Kidney epithelial cell (primary cell): ENCODE measurements at places on chromosomes 3 and 15.

- peak; percentile 29 for DNase-seq
Measured at GRCh38 chr3:150365132-150365604, 42.9 kb upstream of the TSC22D2 start.

GRCh38 chr3:143935678-143936077 lies 35.9 kb upstream of the DIPK2A start:
- no peak for DNase-seq

DNA sequence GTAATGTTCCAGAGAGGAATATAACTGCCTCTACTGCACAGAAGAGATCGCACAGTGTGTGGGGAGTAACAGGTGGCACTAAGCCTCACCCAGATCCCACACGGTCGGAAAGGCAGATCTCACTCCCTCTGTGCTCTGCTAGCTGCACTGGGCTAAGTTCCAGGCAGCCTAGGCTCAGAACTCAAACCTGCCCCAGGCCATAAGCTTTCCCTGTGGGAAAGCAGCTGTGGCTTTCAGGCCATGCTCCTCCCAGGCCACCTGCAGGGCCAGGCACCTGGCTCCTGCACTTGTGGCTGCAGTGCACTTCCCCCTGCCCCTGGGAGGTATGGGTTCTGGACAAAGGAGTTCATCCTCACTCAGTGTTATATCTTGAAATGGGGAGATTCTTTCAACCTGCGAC lies 27.5 kb downstream of the PCCB start:
- no peak for DNase-seq

- DNase-seq: no peak
Measured at GRCh38 chr3:66312039-66312438, 91.2 kb downstream of the SLC25A26 start.

DNA sequence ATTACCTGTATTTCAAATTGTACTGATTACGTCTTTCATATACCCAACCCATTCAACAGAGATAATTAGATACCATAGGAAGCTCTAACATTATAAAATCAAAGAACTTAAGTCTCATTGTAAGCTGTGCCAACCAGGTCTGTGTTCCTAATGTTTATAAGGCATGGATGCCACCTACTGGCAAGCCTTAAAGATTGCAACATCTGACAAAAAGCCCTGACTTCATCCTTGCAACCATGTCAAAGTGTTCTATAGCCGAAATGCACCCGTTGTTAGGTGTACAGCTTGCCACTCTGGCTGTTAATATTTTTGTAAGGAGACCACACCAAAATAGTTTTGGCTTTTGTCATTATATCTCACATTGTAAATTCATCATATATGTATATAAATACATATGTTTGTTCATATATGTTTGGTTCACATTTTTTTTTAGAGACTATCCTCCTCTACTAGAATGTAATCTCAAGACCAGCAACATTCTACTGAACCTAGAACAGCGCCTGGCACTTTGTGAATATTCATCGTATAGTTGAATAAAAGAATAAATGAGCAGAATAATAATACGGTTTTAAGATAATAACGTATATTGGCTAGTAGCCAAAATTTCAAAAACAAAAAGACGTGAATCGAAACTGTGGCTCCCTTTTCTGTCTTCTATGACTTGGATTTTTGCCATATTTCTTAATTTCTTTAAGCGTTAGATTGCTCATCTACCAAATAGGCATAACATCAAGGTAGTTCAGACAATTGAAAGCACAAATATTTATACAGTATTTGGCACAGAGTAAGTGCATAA lies 258.1 kb downstream of the TBL1XR1 start:
- DNase-seq: peak; percentile 39

DNA sequence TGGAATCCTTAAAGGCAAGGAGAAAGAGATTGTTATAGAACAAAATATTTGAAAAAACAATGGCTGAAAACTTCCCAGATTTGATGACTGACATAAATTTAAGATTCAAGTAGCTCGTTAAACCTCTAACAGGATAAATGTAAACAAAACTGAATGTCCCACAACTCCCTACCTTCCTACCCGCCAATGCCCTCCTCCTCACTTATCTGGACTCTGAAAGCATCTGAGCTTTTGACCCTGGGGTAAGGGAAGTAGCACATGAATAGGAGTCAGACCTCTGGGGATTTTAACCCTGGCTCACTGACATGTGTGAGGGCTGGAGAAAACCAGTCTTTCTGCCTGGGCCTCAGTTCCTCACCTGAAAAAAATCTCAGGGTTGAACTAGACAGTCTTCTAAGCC lies 26.9 kb downstream of the CYP19A1 start:
- DNase-seq: no peak

GRCh38 chr3:111311709-111312235 lies 230.2 kb upstream of the CD96 start:
- DNase-seq: no peak

- DNase-seq: no peak
Measured at GRCh38 chr3:178849199-178849910, 222.3 kb downstream of the ZMAT3 start.

DNA sequence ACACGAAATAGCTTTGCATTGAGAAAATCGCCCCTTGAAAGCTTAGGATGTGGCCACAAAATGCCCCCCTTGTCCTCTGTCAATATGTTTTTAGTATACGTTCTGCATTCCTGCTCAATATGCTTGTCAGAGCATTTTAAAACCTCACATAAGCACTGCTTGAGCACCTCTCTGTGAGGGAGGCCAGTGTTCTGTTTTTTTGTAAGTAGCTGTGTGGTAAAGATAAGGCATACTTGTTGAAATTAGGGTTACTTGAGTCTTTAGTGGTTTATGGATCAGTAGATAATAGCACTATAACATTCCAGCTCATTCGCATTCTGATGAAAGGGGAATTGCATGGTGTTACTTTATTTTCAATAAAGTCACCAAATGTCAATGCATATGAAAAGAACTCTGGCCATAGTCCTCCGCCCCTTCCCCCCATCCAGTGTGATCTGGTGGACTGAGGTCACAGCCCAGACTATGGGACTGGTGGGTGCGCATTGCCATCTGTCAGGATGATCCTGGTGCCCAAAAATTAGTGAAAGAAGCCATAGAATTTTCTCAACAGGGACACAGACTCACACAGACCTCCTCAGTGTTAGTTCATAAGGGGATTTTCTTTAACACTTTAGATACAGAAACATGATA lies 33.1 kb downstream of the IL1RAP start:
- no peak for DNase-seq

DNA sequence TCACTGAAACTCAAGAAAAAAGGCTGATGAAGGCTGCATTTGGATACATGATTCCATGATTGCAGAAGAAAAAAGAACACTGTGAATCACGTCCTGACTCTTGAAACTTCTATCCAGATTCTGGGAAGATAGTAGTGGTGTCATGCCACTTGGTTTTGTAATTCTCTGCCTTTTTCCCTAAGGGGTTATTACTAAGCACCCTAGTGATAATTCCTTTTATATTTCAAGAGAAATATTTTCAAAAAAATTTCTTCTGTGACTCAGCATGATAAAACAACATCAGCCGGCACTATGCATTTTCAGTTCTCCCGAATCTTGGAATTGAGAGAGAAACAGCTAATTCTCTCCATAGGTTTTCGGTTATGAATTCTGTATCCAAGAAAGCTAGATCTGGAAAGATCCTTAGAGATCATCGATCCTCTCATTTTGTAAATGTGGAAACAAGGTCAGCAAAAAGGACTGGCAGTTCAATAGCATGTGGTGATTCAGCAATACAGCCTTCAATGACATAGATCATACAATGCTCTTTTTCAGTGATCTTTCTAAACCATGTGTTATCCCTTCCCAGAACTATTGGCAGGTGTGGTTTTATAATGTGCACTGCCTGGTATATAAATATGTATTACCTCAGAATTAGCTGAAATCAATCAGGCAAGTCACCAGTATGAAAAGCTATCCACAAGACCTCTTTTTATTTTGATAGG lies 42.6 kb upstream of the TP63 start:
- no peak for DNase-seq

GRCh38 chr3:89186456-89186855 lies 79.0 kb downstream of the EPHA3 start:
- DNase-seq: no peak

DNA sequence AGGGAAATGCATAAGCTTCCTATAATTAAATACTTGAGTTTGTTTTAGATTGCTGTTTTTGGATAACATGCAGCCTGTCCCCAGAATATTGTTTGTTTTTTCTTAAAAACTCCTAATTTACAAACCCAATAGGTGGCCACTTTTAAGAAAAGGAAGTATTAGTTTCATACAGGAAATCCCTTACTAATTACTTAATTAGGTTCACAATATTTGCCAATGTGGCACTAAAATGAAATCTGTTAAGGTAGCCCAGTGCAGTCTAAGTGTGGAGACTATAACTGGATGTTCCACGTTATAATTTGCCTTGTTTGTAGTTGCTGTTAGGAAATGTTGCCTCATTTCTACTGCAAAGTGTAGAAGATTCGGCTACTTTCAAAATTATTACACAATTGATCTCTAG lies 195.8 kb downstream of the BBX start:
- no peak for DNase-seq

DNA sequence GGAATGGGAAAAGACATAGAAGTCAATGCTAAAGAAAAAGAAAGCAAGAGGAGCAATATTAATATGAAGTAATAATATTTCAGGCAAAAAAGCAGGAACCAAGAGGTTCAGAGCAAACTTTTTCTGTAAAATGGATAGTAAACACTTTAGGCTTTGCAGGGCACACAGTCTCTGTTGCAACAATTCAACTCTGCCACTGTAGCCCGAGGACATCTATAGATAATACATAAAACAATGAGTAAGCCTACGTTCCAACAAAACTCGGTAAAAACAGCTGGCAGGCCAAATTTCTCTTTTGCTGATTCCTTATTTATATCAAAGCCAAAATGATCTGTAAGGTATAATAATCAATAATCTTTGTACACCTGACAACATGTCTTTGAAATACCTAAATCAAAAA lies 56.8 kb downstream of the SMAD6 start:
- no peak for DNase-seq

DNA sequence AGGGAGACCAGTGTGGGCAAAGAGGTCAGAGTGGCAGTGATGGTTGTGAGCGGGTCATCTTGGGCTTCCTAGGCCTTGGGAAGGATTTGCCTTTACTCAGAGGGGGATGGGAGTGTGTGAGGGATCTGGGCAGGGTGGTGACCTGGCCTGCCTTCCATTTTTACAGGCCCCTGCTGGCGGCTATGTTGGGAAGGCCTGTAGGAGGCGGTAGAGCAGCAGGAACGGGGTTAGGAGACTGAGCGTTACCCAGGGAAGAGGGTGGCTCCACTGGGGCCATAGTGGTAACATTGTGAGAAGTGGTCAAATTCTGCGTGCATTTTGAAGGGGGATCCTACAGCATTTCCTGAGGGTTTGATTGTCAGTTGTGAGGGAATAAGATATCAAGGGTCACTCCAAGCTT lies 307.3 kb upstream of the CTDSPL start:
- no peak for DNase-seq
